ENCODE measurements at places on chromosomes 3 and 15.

DNA sequence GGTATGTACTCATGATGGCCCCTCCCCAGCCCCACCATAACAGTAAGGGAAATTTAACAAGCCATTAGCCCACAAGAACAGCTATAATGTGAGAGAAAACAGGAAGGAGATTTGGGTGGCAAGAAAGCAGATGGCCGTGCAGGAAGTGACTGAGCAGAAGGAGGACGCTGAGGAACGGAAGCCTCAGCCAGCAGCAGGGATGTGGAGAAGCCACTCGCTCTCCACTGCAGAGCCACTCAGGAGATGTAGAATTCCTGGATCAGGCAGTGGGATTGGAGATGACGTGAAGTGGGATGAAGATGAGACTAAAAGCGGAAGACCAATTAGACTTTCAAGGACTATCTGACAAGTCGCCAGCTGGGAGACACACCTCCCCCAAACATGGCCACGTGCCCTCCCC, 31.2 kb downstream of the PRR23E start:
- no peak for DNase-seq

GRCh38 chr3:133996996-133997395, 32.7 kb downstream of the SLCO2A1 start:
- no peak for DNase-seq

- DNase-seq = peak; percentile 15
Measured at GRCh38 chr3:138600100-138600745, 6.2 kb upstream of the CEP70 start.

DNA sequence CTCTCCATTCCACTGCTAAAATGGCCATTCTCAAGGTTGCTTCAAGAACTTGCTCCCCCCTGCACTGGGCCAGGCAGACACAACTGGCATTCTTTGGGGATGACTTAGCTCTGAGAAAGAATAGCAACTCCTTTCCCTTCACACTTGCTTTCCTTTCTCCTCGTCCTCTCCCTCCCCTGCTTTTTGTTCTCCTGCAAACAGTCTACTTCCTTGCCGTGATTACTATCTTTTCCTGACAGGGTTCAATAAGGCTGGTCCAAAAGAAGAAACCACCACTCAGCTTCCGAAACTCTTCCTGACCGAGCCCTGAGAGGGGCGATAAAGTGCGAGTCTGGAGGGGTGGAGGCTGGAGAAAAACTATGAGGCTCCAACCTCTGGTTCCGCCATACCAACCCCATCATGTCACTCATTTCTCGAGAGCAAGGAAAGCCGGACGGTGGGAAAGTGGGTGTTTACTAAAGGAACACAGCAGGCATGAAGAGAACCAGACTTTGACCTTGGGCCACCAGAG, 5.0 kb downstream of the AMOTL2 start:
- DNase-seq = peak; percentile 69

- DNase-seq = no peak
Measured at GRCh38 chr3:184227481-184227935, 1.9 kb upstream of the VWA5B2 start.

DNA sequence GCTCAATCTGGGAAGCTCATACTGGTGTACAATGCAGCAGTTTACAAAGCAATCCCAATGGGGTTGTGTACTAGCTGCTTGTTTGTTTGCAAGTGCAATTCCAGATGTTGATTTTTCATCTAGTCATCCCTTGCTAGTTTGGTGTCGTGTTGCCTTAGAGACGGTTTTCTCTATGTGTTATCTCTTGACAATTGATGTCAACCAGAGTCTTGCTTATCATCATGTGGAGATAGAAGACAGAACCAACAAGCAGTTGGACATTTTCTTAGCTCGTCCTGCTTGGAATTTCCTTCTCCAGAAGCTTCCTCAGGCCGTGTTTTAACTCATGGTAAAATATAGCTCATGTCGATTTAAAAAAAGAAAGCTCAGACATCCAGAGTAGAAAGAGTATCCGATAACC, 262.0 kb upstream of the KCNH8 start:
- no peak for DNase-seq

DNA sequence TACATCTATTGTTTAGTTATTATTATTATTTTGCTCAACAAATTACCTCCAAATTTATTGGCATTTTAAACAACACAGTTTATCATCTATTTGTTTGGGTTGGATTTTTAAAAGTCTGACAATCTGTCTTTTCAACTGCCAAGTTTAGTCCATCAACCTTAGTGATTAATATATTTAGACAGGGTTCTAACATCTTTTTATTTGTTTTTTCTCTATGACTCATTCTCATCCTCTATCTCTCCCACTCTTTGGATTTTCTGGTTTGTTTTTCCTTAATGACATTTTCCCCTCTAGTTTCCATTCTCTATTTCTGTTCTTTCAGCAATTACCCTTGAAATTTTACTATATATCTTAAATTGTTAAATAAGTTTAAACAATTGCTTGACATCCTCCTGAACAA, 41.9 kb downstream of the EMC4 start:
- DNase-seq = no peak

- no peak for DNase-seq
Measured at GRCh38 chr3:12117473-12117872, 41.2 kb downstream of the TIMP4 start.

- no peak for DNase-seq
Measured at GRCh38 chr15:74955017-74955416, 1.6 kb downstream of the RPP25 start.

DNA sequence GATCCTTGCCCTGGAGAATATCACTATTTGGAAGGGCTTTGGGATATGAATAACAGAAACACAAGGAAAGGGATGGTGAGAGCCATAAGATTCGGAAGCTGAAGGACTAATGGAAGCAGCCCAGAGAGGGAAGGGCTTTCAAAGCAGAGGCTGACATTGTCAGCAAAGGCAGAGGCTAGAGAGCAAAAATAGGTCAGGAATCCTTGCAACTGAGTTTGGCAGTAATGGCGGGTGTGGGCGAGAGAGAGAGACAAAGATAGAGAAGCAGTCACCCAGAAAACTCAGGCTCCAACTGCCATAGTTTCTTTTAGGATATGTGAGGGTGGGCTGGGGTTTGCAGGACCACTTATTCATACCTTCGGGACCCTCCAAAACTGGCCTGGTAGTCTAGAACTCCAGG, 248.6 kb downstream of the OPA1 start:
- DNase-seq = no peak

GRCh38 chr3:19065027-19065426, 83.3 kb upstream of the KCNH8 start:
- no peak for DNase-seq

DNA sequence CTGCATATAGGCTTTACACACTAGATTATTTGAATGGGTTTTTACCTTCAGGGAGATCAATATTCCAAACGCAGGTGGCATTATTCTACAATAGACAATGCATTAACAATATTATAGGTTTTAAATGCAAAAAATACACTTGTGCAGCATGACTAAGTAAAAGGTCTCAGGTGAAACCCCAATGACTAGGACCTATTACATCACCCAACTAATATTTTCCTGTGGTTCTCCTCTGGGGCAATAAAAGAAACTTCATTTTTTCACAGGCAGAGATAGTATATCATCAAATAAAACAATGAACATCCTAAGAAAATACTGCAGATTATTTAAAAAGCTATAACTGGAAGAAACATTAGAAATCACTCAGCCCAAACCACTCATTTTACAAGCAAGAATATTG, 375.3 kb downstream of the ROBO1 start:
- no peak for DNase-seq

GRCh38 chr3:154584974-154585373, 155.0 kb upstream of the GPR149 start:
- DNase-seq = no peak

GRCh38 chr3:60650171-60650570, 601.1 kb downstream of the FHIT start:
- no peak for DNase-seq

DNA sequence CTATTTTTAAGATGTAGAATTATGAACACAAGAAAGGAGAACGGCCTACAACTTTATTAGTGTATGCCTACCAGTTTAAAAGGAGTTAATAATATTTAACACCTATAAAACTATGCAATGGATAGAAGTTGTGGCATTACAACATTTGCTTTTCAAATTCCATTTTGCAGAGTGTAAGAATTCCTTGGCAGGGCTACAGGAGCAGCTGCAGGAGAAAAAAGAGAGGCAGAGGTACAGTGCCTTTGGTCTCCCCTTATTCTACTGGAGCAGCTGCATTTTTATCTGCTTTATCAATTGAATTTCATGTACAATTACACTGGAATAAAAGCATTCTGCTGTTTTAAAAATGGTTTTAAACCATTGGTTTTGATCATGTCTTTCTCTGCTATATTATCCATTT, 145.7 kb upstream of the KCNH8 start:
- no peak for DNase-seq

- no peak for DNase-seq
Measured at GRCh38 chr3:146557745-146558144, 13.3 kb upstream of the PLSCR1 start.

DNA sequence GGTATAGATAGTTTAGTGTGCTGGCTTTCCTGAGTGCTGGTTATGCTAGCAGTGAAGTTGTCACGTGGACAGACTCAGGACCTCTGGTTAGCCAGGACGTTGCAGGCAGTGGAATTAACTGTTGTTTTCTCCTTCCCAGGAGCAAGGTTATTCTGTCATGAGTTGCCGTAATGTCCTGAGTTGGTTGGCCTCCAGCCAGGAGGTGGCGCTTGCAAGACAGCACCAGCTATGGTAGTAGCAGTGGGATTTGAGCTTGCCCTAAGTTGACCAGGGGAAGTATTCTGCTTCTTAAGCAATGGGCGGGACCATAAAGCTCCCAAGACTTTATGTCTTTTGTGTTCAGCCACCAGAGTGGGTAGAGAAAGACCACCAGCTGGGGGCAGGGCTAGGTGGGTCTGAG, 240.7 kb upstream of the DNAJC19 start:
- DNase-seq = no peak

GRCh38 chr3:2454865-2455264, 356.2 kb downstream of the CNTN4 start:
- no peak for DNase-seq

GRCh38 chr15:66763186-66764071, 61.4 kb downstream of the SMAD6 start:
- DNase-seq = no peak

GRCh38 chr15:63135281-63135680, 13.6 kb downstream of the LACTB start:
- no peak for DNase-seq

- DNase-seq = peak; percentile 46
Measured at GRCh38 chr3:178971614-178972013, 100.0 kb downstream of the ZMAT3 start.

- no peak for DNase-seq
Measured at GRCh38 chr3:110301781-110302180, 769.8 kb upstream of the NECTIN3 start.

GRCh38 chr3:3951071-3951470, 151.8 kb downstream of the LRRN1 start:
- no peak for DNase-seq

DNA sequence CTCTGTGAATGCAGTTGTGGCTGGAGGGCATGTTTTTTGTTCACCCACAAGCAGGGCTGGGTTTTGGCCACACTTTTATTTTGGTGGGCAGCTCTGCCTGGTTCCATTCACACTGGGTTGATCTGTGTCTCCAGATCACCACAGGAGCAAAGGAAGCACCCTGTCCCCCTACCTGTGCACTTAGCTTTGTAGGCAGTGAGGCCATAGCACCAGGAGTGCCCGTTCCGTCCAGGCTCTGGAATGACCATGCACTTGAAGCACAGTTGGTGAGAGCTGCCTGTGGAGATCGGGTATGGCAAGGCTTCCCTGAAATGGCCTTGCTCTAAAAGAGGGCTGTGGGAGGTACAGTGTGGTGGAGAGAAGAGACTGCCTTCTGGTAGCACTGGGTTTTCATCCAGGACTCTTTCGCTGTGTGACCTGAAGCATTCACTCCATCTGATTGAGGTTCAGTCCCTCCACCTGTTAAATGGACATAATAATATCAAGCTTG, 31.7 kb downstream of the MINAR1 start:
- DNase-seq = no peak

DNA sequence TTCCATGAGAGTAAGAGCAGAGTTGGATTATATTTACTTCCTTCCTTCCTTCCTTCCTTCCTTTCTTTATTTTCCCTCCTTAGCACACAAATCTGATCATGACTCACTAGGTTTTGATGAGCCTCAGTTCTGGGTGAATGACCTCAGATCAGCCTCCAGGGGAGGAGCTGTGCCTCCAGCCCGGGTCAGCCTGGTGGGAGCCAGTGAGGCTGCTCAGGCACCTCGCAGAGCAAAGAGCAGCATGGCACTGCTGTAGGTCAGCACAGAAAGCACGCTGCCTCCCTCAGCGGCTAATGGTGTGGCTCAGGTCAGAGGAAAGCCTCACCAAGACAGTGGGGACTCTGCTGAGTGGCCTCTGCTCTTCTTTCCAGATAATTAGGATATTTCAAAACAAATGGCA, 108.5 kb downstream of the SYNPR start:
- DNase-seq = no peak

GRCh38 chr3:25555695-25556437, 108.8 kb downstream of the TOP2B start:
- DNase-seq = no peak

GRCh38 chr3:158106766-158107471, 699 bp upstream of the SHOX2 start:
- no peak for DNase-seq

DNA sequence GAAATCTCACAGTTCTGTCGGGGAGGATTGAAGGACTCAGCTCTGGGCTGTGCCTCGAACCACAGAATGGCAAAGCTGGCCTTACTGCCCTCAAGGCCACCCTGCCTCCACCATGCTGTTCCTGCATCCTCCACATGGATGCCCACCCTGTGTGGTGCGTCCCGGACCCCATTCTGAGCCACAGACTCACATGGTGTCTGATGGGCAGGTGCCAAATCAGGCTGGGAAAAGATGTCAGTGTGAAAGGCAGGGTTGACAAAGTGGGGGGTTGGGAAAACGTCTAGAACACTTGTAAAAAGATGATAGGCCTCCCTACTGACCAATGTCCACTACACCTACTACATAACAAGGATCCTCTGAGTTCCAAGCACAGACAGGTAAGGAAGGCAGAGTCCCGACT, 49.4 kb downstream of the TM2D3 start:
- DNase-seq = no peak

DNA sequence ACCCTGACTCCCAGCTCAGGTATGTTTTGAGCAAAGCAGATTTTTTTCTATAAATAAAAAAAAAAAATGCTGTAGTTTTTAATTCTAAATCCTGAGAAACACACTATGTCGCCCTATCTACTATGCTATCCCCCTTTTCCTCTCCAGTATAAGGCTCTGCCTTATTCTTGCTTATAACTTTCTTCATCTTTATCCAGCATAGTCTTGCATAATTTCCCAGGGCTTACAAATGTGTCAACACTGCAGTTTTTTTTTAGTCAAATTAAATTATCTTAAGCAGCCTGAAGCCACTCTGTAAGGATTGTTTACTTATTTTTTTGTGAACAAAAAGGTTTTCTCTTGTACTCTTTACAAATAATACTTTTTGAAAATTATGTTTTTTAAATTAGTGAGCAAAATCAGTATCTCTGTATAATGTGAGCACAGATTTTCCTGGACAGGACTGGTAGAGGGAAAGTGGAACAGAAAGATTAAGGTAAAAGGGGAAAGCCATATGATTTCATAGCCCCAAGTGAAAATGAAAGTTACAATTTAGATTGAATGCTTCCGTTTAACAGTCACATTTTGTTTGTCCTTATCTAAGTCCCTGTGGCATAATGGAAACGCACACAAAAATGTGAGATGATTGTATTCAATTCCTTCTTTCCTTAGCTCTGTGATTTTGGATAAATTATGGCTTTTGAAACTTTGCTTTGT, 5.6 kb upstream of the PYDC2 start:
- no peak for DNase-seq

- no peak for DNase-seq
Measured at GRCh38 chr3:185199206-185199605, 46.3 kb upstream of the C3orf70 start.

GRCh38 chr3:153734777-153735551, 386.2 kb upstream of the ARHGEF26 start:
- no peak for DNase-seq

- no peak for DNase-seq
Measured at GRCh38 chr3:966341-966740, 126.5 kb upstream of the CNTN6 start.

All from HFFc6 (cell line).